ENCODE measurements at places on chromosomes 4 and X.

GRCh38 chrX:65575022-65575421 is 40.4 kb upstream of the LAS1L start:
- no peak for DNase-seq

- DNase-seq = no peak
These were observed 589.0 kb upstream of the FAM241A start for GRCh38 chr4:111556141-111556781.

GRCh38 chrX:147763131-147763530 is 148.6 kb upstream of the FMR1 start:
- no peak for DNase-seq

GRCh38 chr4:22677780-22678179 is 15.0 kb upstream of the GBA3 start:
- DNase-seq = no peak

Measured in T-helper 9 cell (primary cell).